Left ventricle myocardium inferior (tissue), 1 donor: ENCODE measurements at places on chromosomes 3 and 15. TPM values are rescaled to one million over a fixed set of nuclear protein-coding genes. Genes with fewer than 3 reads are reported as not detected.

Gene TIMP4
- total RNA-seq = 12.3 TPM

Gene AHSG
- not detected for total RNA-seq

Gene CFAP100
- not detected for total RNA-seq

- DNase-seq = no peak
Observed at GRCh38 chr3:107574650-107575049, 51.9 kb downstream of the BBX start.

DNA sequence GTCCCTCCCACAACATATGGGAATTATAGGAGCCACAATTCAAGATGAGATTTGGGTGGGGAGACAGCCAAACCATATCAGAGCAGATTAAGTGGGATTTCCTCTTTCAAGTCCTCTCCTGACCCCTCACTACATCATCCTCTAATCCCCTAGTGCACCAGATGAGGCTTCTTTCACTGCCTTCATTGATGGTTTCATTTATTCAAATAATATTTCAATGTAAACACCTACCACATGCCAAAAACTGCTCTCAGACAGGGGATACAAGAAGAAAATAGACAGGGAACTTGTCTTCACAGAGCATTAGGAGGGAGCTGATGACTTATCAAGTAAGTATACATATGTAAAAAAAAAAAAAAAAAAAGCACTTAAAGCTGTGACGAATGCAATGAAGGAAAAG lies 180.2 kb downstream of the NTRK3 start:
- no peak for DNase-seq

GRCh38 chr3:41276191-41276590 lies 76.9 kb downstream of the CTNNB1 start:
- no peak for DNase-seq

GRCh38 chr15:40162552-40162951 lies 1.7 kb downstream of the BUB1B start:
- DNase-seq = no peak

DNA sequence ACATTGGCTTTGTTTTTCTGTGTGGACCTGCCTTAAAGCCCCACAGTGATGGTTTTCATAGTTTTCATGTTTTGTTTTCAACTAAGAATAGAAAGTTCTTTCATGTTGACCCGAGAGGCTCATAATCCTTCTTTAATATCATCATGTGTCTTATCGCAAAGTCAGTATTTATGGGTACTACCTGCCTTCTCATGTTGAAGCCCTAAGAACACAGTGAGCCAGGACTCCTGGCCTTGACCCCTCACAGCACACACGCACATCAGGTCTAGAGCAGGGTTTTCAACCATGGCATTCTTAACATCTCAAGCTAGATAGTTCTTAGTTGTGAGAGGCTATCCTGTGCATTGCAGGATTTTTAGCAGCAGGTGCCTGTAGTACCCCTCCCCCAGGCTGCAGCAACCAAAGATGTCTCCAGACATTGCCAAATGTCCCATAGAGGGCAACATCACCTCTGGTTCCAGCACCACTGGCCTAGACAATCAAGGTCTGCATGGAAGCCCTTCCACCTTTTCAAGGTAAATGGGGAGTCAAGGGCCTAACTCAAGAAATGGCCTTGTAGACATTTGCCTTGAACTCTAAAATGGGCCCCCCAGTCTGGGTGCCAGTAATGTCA lies 118.3 kb downstream of the MTHFS start:
- DNase-seq = no peak

GRCh38 chr15:85545185-85545584 lies 164.8 kb downstream of the AKAP13 start:
- DNase-seq = no peak

Gene SLC27A2
- total RNA-seq = not detected

DNA sequence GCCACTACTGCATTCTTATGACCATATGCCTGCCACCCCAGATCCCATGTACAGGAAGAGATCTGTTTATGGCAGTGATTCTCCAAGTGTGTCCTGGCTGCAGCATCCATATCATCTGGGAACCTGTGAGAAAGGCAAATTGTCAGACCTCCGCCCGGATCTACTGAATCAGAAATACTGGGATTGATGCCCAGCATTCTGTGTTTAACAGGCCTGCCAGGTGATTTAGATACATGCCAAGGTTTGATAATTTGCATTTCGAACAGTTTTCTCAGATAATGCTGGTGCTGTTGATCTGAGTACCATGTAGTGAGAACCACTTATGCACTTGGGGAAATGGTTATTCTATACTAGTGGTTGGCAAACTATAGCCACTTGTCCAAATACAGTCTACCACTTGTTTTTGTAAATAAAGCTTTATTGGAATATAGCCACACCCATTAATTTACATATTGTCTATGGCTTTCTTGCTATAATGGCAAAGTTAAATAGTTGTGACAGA lies 165.4 kb downstream of the SSR3 start:
- DNase-seq = no peak

DNA sequence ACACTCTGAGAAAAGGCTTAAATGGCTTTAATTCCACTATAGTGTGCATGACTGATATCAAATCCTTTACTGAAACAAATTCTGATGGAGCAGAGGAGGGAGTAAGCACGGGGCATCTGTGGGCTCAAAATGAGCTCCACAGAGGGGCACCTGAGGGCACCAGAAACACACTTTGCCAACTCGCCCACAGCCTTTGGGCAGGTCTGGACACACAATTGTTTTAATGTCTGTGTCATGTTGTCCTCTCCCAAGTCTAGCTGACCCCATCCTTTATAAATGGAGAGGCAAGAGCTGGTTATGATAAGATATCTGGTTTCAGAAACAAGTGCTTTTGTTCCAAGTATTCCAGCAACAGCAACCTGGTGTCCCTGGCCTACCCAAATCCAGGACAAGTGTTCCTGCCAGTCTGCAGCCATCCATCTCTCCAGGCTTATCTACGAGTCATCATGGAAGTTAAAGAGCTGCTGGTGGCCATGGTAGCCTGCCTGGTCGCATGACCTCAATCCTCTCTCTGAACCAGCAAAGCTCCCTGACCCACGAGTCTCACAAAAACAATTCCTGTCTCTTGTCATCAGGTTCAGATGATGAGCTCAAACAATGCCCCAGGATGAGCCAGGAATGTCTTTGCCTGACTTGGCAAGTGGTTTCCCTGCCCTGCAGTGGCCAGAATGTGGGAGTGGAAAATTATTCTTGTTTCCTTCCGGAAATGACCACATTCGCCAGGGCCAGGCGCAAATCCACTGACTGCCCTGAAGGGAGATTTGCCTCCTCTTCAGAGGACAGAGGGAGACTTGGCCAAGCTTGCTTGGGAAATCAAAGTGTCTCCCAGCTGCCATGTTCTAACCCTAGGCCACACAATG lies 64.4 kb upstream of the TPM1 start:
- no peak for DNase-seq

- DNase-seq = no peak
Observed at GRCh38 chr3:139538733-139539132, 809 bp downstream of the RBP1 start.

GRCh38 chr15:89179966-89180875 lies 41.2 kb downstream of the RLBP1 start:
- no peak for DNase-seq

- DNase-seq = no peak
Observed at GRCh38 chr3:163879172-163879571, 1199.1 kb downstream of the SI start.

Gene AADACL2
- not detected for total RNA-seq

DNA sequence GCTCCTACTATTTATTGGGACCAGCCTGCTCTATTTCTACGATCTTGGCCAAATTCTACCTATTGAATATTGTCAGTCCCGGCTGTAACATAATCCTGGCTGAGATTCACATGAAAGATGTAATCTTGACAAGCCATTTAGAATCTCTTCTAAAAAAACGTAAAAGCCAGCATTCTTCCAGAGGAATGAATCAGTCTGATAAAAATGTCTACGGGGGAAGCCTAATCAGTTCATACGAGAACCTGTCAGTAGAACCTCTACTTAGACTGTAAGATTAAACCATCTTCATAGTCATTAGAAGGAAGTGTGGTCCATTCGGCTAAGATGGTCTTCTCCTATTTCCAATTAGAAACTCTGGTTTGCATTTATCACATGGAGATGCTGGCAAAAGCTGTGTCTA lies 147.2 kb upstream of the WNT5A start:
- DNase-seq = no peak

DNA sequence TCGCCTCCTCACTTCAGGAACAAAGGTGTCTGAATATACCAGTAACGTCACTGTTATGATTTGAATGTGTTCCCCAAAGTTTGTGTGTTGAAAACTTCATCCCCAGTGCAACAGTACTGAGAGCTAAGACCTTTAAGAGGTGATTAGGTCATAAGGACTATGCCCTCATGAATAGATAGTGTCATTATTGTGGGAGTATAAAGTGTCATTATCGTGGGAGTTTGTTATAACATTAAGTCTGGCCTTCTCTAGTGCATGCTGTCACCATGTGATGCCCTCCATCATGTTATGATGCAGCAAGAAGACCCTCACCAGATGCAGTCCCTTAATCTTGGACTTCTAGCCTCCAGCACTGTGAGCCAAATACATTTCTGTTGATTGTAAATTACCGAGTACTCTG lies 53.7 kb upstream of the TLE3 start:
- DNase-seq = no peak

DNA sequence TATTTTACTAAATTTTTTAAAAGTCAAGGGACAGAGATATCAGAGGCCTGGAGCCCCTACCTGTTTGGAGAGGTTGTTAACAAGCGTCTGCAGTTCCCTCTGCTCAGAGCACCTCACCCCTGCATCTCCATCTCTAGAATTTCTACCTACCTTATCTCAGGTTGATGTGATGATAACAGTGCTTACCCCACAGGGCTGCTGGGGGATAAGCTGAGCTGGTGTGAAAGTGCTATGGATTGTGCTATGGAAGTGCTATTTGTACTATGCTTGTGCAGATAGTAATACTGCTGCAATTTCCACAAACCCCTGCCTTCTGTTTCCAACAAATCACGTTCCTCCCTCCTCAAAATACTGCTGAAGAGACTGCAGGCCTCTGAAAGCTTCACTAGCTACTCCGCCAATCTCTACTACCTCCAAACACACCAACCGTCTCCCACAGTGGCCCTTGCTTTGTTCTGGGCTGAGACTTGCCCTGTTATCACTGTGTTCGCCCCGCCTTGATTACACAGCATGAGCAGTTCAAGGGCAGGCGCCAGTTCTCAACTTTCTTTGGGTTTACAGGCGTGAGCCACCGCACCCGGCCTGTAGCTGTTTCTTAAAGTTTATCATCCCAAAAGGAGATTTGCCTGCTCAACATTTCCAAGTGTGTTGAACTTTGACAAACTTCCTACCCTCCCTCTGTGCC lies 28.4 kb upstream of the PARL start:
- no peak for DNase-seq

GRCh38 chr3:86168512-86168911 lies 822.4 kb downstream of the VGLL3 start:
- DNase-seq = no peak

Gene SOX2
- 0.16 TPM for total RNA-seq

DNA sequence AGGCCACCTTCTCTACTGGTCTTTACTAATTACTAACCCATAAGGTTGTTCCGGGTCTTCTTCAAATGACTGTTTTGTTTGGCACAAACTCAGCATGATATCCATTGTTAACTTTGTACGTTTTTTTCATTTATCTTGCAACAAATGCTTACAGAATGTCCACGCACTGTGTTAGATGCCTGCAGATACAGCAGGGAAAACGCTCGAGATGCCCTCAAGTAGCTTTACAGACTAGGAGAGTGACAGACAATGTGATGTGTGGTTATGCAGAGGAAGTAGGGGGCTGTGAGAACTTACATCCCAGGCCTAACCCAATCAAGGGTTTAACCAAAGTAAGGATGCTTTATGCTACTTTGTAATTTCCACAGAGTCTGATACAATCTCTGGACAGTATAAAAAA lies 949 bp upstream of the RFC4 start:
- no peak for DNase-seq

DNA sequence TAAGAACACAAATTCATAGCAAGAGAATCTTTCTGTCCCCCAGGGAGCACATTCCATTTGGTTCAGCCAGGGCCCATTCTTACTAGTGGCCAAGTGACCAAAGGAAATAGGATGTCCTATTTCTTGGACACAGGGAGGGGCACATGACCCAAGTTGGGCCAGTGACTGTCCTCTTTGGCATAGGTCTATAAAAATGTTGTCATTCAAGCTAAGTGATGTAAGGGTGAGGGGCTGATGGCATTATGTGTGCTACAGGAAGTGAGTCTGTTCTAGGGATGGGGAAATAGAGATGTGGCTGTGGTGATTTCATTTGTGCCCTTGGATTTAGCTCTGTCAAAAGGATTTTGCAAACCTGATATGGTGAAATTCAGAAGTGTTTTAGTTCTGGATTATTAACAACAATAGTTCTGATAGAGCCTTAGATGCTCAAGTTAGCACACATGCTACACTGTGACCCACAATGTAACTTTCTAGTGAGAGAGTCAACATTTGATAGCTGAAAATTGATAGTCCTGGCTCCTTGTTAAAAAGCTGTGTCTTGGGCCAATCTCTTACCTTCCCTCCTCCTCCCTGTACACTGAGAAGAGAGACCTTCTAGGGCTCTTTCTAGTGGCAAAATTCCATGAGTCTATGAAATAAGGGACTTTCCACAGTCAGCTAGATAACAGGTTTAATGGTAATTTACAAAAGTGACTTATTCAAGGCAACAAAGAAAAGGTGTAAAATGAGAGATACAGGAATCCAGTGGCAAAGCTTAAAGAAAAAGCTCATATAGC lies 117.2 kb downstream of the THRB start:
- DNase-seq = no peak

Gene CASR
- not detected for total RNA-seq
